ENCODE measurements at places on chromosomes 6 and 20. TPM values are rescaled to one million over a fixed set of nuclear protein-coding genes. Genes with fewer than 3 reads are reported as not detected.

GRCh38 chr20:63695424-63696305 lies 787 bp upstream of the TNFRSF6B start:
- H3K27ac ChIP-seq: no peak overlapping the region
- H3K27me3 ChIP-seq: no peaks in the 10 kb centered on the region
- peaks cover 10% of the 10 kb centered on the region for H3K36me3 ChIP-seq
- peaks cover 20% of the 10 kb centered on the region for H3K4me1 ChIP-seq
- H3K4me3 ChIP-seq: no peak overlapping the region

The SPO11 gene
- not detected for total RNA-seq

GRCh38 chr6:111711476-111711875 lies 105.8 kb upstream of the TRAF3IP2 start:
- peaks cover 53% of the 10 kb centered on the region for H3K36me3 ChIP-seq
- no peaks in the 10 kb centered on the region for H3K27me3 ChIP-seq
- H3K4me3 ChIP-seq: no peak overlapping the region
- DNase-seq: no peak
- peak overlapping the region; percentile 73 for H3K27ac ChIP-seq
- peaks cover 62% of the 10 kb centered on the region for H3K4me1 ChIP-seq

DNA sequence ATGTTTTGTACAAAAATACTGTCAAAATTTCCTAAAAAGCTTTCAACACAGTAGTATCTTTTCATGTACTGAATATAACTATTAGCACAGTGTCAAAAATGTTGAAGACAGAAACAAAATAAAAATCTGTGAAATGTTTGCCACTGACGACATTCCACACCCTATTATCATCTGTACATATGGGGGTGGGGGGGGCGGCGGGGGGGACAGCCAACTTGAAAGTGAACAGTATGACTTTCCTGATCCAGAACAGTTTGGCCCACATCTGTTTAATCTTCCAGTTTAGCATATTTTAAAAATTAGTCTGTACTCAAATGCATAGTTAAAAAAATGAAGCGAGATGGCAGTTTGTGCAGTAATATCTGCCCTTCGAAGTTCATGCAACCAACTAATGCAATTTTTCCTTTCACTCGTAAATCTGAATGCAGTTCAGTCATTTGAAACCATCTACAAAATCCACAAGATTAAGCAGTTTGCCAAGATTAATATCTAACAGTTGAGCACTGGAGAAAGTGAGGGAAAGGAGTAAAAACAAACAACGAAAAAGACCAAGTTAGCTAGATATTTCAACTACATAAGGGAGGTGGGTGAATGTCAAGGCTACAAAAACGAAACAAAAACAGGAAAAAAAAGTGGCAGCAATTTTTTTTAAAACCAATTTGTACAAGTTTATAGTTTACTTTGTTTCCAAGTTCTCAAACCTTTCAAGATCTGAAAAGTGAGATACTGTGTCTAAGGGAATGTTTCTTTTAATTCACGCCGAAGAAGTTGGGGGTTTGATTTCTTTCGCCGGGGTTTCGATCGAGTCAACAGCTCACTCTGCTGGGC lies 1.9 kb downstream of the CITED2 start:
- peaks cover 50% of the 10 kb centered on the region for H3K4me1 ChIP-seq
- H3K36me3 ChIP-seq: peaks cover 35% of the 10 kb centered on the region
- H3K27ac ChIP-seq: peak overlapping the region; percentile 99
- no peak for DNase-seq

DNA sequence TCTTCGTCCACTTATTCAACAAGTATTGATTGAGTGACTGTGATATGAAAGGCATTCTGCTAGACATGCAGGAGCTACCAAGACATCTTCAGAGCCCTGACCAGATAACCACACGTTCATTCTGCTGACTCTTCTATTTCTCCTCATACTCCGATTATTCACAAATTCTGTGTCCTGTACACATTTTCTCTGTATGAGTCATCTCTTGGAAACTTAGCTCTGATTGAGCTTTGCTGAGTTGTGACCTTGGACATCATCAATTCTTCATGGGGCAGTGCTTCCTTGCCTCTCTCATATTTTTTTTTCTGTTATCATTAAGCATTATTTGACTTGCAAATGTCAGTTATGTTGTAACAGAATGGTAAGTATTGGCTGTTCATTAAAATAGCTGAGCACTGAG lies 351.6 kb upstream of the CNR1 start:
- no peak overlapping the region for H3K27ac ChIP-seq
- H3K36me3 ChIP-seq: no peaks in the 10 kb centered on the region
- no peaks in the 10 kb centered on the region for H3K4me1 ChIP-seq
- H3K27me3 ChIP-seq: no peaks in the 10 kb centered on the region

The GGTLC1 gene
- total RNA-seq: not detected

GRCh38 chr20:19026121-19026878 lies 186.1 kb upstream of the SLC24A3 start:
- DNase-seq: no peak
- no peak overlapping the region for H3K27ac ChIP-seq
- H3K36me3 ChIP-seq: no peaks in the 10 kb centered on the region
- no peaks in the 10 kb centered on the region for H3K27me3 ChIP-seq
- H3K4me1 ChIP-seq: no peaks in the 10 kb centered on the region

- no peak for DNase-seq
- H3K4me1 ChIP-seq: peaks cover 13% of the 10 kb centered on the region
These were observed 33.4 kb upstream of the ZMYND8 start for GRCh38 chr20:47389867-47390347.

DNA sequence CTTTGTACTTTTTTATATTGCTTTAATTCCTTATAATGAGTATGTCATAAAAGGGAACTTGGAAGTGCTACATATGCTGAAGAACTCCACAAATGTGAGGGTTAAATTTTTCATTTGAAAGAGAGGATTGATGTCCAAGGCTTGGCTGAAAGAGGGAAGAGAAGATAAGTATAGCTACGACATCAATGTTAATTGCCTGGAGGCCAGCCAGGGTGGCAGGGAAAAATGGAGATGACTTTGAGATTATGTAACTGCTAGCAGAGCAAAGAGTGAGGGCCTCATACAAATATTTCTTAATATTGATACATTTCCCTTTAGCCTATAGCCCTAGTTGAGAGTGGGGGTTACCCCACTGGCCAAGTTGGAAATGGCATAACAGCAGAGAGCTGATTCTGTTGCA lies 24.8 kb upstream of the RIMS4 start:
- peaks cover 37% of the 10 kb centered on the region for H3K27me3 ChIP-seq
- no peak overlapping the region for H3K27ac ChIP-seq
- H3K4me1 ChIP-seq: no peaks in the 10 kb centered on the region
- no peaks in the 10 kb centered on the region for H3K36me3 ChIP-seq
- H3K4me3 ChIP-seq: no peak overlapping the region

GRCh38 chr6:121767211-121767610 lies 331.8 kb downstream of the GJA1 start:
- peaks cover 9% of the 10 kb centered on the region for H3K4me1 ChIP-seq
- no peak for DNase-seq
- H3K36me3 ChIP-seq: no peaks in the 10 kb centered on the region
- H3K4me3 ChIP-seq: no peak overlapping the region
- H3K27me3 ChIP-seq: no peaks in the 10 kb centered on the region

GRCh38 chr6:111596784-111597183 lies 8.9 kb downstream of the TRAF3IP2 start:
- no peak for DNase-seq
- no peak overlapping the region for H3K4me3 ChIP-seq
- no peaks in the 10 kb centered on the region for H3K27me3 ChIP-seq
- H3K4me1 ChIP-seq: no peaks in the 10 kb centered on the region
- H3K36me3 ChIP-seq: peaks cover 3% of the 10 kb centered on the region

GRCh38 chr6:167442245-167442644 lies 117.4 kb downstream of the TTLL2 start:
- peaks cover 12% of the 10 kb centered on the region for H3K27me3 ChIP-seq
- DNase-seq: no peak
- no peak overlapping the region for H3K27ac ChIP-seq
- H3K4me3 ChIP-seq: no peak overlapping the region

- H3K36me3 ChIP-seq: no peaks in the 10 kb centered on the region
- no peaks in the 10 kb centered on the region for H3K4me1 ChIP-seq
- no peak for DNase-seq
- H3K27me3 ChIP-seq: peaks cover 7% of the 10 kb centered on the region
- no peak overlapping the region for H3K4me3 ChIP-seq
These were observed 102.3 kb downstream of the LYRM2 start for GRCh38 chr6:89536231-89536630.

DNA sequence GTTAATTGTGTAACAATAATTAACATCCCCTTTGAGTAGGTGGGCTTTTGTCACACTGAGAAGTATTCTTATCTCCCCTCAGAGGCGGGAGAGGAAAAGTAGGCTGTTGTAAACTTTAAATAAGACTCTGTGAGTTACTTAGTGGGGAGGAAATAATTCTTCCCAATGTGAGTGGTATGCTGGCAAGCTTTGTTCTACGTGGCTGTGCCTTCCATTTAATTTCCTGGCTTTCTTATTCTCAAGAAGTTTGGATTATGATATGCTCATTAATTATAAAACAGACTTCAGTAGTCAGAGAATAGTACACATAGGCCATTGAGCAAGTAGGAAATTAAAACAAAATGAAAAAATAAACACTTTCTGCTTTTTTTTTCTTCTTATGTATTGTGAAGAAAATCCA lies 19.1 kb downstream of the ADGRB3 start:
- DNase-seq: no peak
- no peak overlapping the region for H3K27ac ChIP-seq
- H3K27me3 ChIP-seq: no peaks in the 10 kb centered on the region
- no peak overlapping the region for H3K4me3 ChIP-seq

DNA sequence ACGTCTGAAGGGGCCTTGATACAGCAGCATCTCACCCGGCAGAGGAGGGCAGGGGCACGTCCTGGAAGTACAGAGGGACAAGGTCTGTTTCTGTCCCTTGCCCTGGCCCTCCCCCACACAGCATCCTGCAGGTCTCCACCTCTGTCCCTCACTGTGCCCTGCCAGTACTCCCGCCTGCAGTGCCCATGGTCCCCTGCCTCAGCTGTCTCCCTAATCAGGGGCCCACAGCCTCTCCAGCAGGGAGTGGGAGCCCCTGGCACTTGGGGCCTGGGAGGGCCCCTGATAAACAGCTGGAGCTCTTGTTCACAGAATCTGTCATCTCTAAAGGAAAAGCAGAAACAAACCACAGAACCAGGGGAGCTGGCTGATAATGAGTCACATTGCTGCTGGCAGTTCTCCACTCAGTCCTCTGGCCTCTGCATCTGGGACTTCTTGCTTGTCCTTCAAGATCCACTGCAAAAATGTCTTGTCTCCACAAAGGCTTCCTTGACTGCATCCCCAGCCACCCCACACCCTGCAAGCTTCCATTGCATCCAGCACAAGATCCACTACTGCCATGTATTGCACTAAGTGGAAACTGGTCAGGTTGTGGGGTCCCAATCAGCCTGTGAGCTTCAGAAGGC lies 33.2 kb upstream of the TAF8 start:
- DNase-seq: peak; percentile 74
- peaks cover 68% of the 10 kb centered on the region for H3K4me1 ChIP-seq
- peak overlapping the region; percentile 91 for H3K27ac ChIP-seq

DNA sequence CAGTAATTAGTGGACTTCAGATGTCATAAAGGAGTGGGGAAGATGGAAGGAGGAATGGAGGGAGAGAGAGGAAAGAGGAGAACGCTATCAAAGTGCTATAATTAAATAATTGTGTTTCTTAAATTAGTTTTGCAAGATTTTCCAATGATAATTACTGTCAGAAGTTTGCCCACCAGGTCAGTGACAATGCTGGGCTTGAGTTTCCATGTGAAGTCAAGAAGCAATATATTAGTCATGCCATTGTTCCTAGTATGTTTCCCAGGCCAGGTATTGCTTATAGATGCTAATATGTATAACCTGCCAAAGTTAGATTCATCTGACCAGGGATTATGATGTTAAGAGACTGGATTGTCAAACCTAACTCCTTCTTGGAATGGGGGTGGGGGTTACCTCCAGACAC lies 131.9 kb downstream of the GJA10 start:
- DNase-seq: no peak
- H3K27me3 ChIP-seq: no peaks in the 10 kb centered on the region
- H3K36me3 ChIP-seq: peaks cover 24% of the 10 kb centered on the region

The SIRPB1 gene
- 8.3 TPM for total RNA-seq

Measured in activated CD8-positive, alpha-beta memory T cell treated with anti-CD3 and anti-CD28 coated beads, Interleukin-2, amount 10 ng/mL, durations not matched to agents 7 days and 5 days (primary cell).